ENCODE measurements at places on chromosomes 16 and 17. TPM values are rescaled to one million over a fixed set of nuclear protein-coding genes. Genes with fewer than 3 reads are reported as not detected.

GRCh38 chr16:49801290-49801689 is 54.6 kb downstream of the ZNF423 start:
- DNase-seq = no peak

- DNase-seq = no peak
These were observed 18.3 kb downstream of the COQ7 start for GRCh38 chr16:19085679-19086200.

GRCh38 chr16:24319126-24319814 is 63.1 kb downstream of the CACNG3 start:
- DNase-seq = no peak

- no peak for DNase-seq
These were observed at the start of gene KRT222 for GRCh38 chr17:40664582-40665333. Gene KRT222 (minus strand): TSS chr17:40665177. CDS start chr17:40665099, 78 bp downstream.

DNA sequence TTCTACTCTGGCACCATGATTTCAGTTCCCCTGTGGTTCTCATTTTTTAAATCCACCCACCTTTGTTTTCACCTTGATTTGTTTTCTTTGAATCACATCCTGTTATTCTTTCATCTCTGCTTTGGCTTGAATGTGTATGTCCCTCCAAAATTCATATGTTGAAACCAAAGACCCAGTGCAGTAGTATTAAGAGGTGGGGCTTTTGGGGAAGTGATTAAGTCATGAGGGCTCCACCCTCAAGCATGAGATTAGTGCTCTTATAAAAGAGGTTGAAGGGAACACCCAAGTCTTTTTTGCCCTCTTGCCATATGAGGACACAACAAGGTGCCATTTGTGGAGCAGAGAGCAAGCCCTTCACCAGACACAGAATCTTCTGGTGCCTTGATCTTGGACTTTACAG is 382.3 kb downstream of the SLC39A11 start:
- DNase-seq = no peak

GRCh38 chr17:7652388-7653356 is 1.9 kb downstream of the ATP1B2 start:
- DNase-seq = no peak

DNA sequence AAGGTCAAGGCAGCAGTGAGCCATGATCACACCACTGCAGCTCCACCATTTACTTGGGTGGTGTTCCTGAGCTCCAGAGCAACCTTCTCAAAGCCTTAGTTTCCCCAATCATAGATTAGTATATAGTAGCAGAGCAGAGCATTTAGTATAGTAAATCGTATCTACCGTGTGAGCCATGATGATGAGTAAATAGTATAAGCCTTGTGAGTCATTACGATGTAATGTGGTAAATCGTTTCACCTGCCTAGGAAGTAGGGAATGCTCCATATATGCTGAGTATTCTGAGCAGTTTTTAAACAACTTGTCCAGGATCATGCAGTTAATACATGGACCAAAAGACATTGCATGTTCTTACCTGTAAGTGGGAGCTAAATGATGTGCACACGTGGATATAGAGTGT is 66.4 kb downstream of the SCNN1B start:
- no peak for DNase-seq

- DNase-seq = no peak
These were observed 128.7 kb downstream of the PRKCA start for GRCh38 chr17:66430846-66431795.

DNA sequence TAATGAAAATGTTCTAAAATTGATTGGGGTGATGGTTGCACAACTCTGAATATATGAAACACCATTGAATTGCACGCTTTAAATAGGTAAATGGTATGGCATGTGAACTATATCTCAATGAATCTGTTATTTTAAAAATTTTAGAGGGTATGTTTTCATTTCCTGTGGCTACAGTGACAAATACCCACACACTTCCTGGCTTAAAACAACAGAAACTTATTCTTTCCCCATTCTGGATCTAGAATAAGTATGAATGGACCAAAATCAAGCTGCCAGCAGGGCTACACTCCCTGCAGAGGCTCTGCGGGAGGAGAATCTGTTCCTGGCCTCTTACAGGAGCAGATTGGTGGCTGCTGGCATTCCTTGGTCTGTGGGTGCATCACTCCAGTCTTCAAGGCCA is 11.3 kb upstream of the PECAM1 start:
- no peak for DNase-seq

- no peak for DNase-seq
These were observed at the start of gene SCPEP1 for GRCh38 chr17:56977673-56978395. Gene SCPEP1 (plus strand): TSS chr17:56978131. CDS start chr17:56978160, 29 bp downstream.

DNA sequence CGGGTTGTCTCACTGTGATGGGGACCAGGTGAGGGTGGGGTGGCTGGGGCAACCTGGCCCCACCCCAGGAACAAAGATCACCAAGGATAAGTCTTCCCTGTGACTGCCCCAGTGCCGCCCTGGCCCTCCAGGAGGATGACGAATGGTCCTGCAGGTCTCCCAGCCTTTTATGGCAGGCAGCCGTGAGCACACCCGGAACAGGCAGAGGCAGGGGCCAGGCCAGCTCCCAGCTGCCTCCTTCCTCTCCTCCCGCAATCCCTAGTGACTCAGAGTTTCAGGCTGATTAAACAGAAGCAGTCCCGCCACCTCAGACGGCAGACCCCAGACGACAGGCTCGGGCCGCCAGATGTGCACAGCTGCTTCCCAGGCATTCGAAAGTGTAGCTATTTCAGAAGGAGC is 13.3 kb downstream of the JUP start:
- DNase-seq = no peak

DNA sequence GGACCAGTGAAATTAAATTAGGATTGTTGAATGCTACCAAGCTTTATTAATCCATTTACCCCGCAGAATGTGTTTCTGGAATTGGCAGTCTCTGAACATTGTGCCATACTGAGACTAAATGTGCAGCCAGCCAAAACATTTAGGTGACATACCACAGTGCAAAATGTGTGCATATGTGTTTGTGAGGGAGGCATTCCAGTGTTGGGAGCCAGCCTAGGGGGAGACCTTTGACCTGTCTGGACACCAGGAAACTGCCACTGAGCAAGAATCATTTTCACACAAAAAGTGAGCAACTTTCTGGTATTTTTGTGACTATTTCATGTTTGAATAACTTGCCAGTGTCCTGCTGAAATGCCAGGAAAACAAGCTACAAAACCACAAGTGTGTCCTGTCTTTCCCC is 64.7 kb upstream of the SLC12A3 start:
- DNase-seq = no peak

DNA sequence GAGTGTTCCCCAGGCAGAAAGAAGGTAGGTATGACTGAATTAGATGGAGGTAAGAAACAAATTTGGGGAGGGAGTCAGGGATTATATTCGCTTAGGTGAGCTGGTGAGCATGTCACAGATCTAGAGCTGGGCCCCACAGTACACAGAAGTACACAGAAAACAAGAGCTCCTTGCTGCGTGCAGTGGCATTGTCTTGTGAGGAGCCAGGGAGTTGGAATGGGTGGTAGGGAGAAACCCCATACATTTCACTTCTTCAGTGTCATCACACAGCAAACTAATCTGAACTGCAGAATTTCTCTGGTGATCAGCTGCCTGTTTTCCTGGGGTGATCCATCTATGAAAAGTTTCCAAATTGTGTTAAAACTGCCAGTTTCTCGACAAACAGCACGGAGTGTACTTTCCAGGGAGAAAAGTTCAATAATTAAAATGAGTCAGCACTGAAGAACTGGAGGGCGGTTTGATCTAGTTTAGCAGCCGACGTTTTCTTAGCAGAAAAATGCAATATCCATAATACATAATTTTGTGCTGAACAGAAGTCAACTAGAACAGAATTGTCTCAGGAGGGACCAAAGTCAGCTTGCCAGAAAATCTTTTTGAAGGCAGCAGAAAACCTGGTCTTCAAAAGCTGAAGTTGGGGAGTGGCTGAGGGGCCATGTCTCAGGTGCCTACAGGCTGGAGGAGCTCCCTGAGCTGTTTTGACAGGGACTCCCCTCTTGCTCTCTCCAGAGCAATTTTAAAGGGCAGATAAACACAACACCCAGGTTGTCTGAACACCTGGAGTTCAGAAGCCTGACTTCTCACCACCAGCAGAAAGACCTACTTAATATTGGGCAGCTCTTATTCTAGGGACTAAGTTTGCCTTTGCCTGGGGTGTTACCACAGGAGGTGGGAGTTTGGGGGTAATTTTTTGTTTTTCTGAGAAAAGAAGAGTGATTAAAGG is 448.6 kb downstream of the CA10 start:
- no peak for DNase-seq

DNA sequence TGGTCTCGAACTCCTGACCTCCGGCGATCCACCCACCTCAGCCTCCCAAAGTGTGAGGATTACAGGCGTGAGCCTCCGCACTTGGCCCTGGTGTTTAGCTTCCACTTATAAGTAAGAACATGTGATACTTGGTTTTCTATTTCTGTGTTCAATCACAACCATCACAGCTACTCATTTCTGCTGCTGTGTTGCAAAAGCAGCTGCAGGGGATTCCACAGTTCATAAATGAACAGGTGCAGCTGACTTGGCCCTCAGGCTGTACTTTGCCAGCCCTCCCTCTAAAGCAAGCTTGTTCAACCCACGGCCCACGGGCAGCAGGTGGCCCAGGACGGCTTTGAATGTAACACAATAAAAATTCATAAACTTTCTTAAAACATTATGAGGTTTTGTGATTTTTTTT is 79.2 kb downstream of the SLC39A11 start:
- DNase-seq = no peak

DNA sequence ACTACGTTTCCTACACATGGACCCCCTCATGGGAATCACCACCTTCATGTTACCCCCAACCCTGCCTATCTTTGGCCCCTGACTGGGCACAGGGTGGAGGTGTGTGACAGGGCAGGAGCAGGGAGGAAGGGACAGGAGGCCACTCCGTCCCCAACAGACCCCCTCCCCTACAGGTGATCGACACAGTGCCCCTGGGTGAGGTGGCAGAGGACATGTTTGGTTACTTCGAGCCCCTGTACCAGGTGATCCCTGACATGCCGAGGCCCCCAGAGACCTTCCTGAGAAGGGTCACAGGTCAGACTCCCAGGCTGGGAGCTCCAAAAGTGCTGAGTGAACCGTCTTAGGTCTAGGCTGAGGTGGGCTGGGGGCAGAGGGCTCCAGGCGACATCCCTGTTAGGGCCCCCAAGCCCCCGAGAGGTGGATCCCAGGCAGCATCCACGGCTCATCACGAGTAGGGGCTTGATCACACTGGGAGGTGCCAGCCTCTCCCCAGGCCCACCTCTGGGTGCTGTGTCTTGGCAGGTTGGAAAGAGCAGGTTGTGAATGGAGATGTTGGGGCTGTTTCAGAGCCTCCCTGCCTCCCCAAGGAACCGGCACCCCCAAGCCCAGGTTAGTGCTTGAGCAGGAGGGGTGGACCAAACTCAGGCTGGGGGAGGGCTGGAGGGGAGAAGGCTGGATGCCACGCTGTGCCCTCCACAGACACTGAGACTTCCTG is 1.5 kb downstream of the ACBD4 start:
- no peak for DNase-seq

GRCh38 chr16:67914758-67915495 is 16.7 kb downstream of the CTRL start:
- no peak for DNase-seq

DNA sequence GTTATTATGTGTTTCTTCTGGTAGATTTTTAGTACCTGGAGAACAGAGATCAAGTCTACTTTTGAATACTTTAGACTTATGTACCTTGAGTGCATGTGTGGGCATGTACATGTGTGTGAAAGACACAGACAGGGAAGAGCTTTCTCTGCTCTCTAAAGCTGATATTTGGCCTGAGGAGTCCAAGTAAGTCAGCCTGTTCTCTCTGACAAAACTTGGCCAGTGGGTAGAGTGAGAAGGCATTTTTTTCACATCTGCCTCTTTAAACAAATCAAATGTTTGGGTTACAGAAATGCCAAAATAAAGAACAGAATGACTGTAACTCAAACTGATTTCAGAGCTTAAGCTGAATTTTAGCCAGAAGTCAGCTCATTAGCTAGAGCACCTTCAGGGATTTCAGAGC is 309.7 kb upstream of the DYNLRB2 start:
- DNase-seq = no peak

DNA sequence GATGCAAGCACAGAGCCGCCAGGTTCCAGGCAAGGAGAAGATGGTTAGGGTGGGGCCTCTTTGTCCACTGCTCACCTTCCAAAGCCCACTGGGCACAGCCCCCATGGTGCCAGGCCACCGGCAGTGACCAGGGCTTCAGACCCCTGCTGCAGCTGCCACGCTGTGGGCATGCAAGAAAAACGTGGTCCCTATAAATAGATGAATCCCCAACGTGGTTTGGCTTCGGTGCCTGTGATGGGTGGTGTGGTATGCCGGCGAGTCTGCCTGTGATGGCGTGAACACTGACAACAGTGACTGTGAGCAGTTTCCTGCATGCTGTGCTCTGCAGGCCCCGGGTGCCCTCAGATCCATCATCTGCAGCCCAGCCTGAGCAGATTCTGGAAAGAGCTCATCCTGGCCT is 36.6 kb downstream of the RAB11FIP4 start:
- no peak for DNase-seq

DNA sequence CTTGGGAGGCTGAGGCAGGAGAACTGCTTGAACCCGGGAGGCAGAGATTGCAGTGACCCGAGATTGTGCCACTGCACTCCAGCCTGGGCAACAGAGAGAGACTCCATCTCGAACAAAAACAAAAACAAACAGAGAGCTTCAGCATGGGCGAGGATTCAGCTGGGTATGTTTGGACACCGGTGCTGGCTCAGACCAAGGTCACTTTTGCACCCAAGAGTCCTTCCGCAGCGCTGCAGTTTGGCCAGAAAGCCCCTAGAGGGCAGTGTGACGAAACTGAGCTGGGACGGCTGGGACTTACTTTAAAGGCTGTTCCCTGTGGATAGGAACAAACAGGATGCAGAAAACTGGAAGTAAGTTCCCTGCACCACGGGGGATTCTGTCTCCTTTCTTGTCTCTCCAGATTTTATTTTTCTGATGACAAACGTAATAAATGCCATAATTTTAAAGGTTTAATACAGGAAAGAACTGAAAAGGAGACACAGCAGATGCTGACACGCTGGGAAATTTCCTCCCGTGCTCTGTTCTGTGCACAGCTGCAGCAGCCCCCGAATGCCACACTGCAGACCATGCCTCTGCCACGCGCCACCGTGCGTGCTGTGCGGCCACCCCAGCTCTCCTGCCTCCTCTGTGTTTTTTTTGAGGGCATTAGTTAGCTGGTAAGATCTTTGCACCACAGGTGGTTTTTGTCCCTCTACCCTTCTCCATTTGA is 25.2 kb upstream of the USP36 start:
- no peak for DNase-seq

GRCh38 chr17:17070931-17071330 is 28.7 kb downstream of the MPRIP start:
- no peak for DNase-seq

- no peak for DNase-seq
These were observed 7.0 kb downstream of the XYLT2 start for GRCh38 chr17:50352693-50353599.

KCNJ18 gene
- not detected for total RNA-seq

CMTM2 gene
- not detected for total RNA-seq

SDF2 gene
- total RNA-seq = 33.1 TPM

TPSG1 gene
- not detected for total RNA-seq

SLC5A11 gene
- not detected for total RNA-seq

KCTD19 gene
- total RNA-seq = not detected

IGFBP4 gene
- total RNA-seq = 700 TPM

P3H4 gene
- 11.5 TPM for total RNA-seq
